ENCODE measurements at places on chromosomes 3 and 15. TPM values are rescaled to one million over a fixed set of nuclear protein-coding genes. Genes with fewer than 3 reads are reported as not detected.

- H3K36me3 ChIP-seq = peaks cover 14% of the 10 kb centered on the region
- no peaks in the 10 kb centered on the region for H3K4me1 ChIP-seq
- H3K4me3 ChIP-seq = no peak overlapping the region
- no peak for DNase-seq
- no peaks in the 10 kb centered on the region for H3K27me3 ChIP-seq
Observed at GRCh38 chr3:122358703-122359032, 24.4 kb downstream of the MIX23 start.

The ZMAT3 gene
- 22.5 TPM for total RNA-seq

DNA sequence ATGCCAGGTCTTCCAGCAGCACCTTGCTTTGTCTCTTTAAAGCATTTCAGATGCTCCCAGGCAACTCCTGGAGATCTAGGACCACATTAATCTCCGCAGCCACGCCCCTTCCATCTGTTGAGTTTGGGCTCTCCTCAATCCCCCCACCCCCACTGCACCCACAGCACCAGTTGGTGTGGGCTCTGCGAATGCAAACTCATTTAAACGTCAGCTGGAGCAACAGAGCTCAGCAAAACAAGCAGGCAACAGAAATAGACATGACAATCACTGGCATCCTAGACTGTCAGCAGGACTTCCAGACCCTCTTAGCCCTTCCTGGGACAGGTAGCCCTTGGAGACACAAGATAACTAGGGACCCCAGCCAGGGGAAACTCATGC lies 106.9 kb downstream of the LSM3 start:
- no peaks in the 10 kb centered on the region for H3K27me3 ChIP-seq
- no peak overlapping the region for H3K27ac ChIP-seq
- H3K36me3 ChIP-seq = no peaks in the 10 kb centered on the region
- no peak for DNase-seq

GRCh38 chr15:58526647-58527192 lies 94.9 kb downstream of the LIPC start:
- H3K36me3 ChIP-seq = no peaks in the 10 kb centered on the region
- peaks cover 10% of the 10 kb centered on the region for H3K4me1 ChIP-seq
- DNase-seq = no peak
- H3K4me3 ChIP-seq = no peak overlapping the region
- H3K27ac ChIP-seq = no peak overlapping the region
- H3K27me3 ChIP-seq = no peaks in the 10 kb centered on the region

GRCh38 chr3:52684184-52684583 lies 1.5 kb downstream of the PBRM1 start:
- peaks cover 10% of the 10 kb centered on the region for H3K4me1 ChIP-seq
- no peaks in the 10 kb centered on the region for H3K27me3 ChIP-seq
- H3K4me3 ChIP-seq = no peak overlapping the region
- H3K27ac ChIP-seq = no peak overlapping the region

The CACNA1D gene
- 10.1 TPM for total RNA-seq

DNA sequence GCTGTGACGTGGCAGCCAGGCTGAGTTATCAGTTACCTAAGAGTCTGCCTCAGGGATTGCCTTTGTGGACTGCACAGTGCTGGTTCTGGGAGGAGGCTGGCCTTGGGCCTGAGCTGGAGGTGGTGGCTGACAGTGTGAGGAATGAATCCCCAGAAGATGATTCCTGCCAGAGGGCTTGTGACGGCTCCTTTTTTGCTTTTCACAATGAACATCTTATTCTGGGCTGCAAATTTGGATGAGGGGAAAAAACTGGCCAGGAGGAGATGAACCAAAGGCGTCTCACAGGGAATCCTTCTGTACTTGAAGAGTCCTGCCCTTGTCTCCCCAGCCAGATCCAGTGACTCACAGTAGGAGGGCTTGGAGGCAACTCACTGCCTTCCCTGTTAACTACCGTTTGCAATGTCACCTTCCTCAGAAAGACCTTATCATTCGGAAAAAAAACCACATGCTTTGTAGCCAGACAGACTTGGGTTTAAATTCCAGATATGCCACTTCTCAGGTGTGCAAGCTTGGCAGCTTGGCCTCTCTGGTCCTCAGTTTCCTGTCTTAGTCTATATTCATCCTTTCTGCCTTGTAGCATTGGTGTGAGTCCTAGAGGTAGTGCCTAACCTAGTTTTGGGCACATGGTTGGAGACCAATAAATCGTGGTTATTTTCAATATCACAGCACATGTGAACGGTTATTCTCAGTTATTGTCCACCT lies 19.1 kb downstream of the ST6GAL1 start:
- no peak for DNase-seq
- peaks cover 30% of the 10 kb centered on the region for H3K36me3 ChIP-seq
- H3K27me3 ChIP-seq = no peaks in the 10 kb centered on the region
- no peak overlapping the region for H3K27ac ChIP-seq
- no peak overlapping the region for H3K4me3 ChIP-seq

DNA sequence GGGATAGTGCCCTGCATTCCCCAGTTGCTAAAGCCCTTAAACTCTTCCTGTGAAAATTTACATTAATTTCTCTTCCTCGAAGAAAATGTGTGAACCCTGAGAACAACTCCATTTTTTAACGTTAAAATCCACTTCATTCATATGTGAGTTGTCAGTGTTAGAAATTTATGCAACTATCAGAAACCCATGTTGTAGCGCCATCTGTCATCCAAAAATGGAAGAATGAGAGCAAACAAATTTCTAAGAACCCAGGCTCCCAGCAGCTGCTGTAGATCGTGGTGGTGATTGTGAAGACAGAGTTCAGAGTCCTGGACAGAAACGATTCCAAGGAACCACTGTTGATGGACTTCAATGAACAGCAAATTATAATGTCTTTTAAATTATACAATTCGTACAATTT lies 179.7 kb upstream of the NDN start:
- no peak for DNase-seq
- no peak overlapping the region for H3K27ac ChIP-seq
- H3K27me3 ChIP-seq = no peaks in the 10 kb centered on the region
- H3K36me3 ChIP-seq = no peaks in the 10 kb centered on the region

- no peaks in the 10 kb centered on the region for H3K27me3 ChIP-seq
- no peak for DNase-seq
- no peak overlapping the region for H3K4me3 ChIP-seq
- H3K36me3 ChIP-seq = no peaks in the 10 kb centered on the region
- H3K4me1 ChIP-seq = no peaks in the 10 kb centered on the region
Observed at GRCh38 chr3:61979638-61980037, 393.7 kb downstream of the FEZF2 start.

GRCh38 chr15:81000144-81000623 lies 539 bp upstream of the TLNRD1 start:
- H3K4me1 ChIP-seq = peaks cover 20% of the 10 kb centered on the region
- H3K27me3 ChIP-seq = no peaks in the 10 kb centered on the region
- H3K27ac ChIP-seq = peak overlapping the region; percentile 98
- peak overlapping the region; percentile 94 for H3K4me3 ChIP-seq
- no peak for DNase-seq
- H3K36me3 ChIP-seq = peaks cover 4% of the 10 kb centered on the region

DNA sequence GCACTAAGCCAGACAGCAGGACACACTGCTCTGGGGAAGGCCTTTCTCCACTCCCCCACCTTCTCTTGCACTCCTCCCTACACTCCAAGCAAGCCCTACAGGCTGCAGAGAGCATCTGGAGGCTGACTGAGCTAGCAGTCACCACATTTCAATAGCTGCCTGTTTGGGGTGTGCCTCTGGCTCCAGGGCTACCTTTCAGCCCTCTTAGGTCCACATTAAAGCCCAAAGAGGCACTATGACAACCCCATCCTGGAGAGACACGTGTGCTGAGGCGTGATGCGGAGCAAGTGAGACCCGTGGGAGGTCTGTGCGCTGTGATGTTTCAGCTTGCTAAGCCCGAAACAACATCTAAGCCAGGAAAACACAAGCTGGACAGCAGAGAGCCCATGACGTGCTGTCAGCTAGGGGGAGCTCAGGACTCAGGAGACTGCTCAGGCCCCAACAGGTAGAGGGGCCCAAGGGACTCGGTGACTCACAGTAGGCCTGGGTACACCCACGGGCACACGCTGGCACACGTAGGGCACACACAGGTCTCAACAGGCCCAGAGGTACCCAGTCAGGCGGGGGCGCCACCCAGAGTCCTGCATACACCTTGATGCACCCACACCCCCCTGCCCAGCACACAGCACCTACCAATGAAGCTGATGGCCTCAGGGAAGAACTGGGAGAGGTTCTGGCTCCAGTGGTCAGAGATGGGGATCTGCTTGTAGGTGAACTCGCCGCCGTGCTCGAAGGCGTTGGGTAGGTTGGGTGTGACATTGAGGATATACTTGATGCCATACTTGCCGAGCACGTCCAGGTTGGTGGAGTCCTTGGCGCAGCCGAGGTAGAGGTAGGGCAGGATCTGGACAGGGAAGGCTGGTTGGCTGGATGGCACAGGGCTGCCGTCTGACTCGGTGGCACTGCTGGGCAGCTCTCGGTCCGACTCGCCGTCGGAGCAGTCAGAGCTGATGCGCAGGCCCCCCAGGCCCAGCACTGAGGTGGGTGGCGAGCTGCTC lies 2.8 kb downstream of the DUSP7 start:
- peak overlapping the region; percentile 81 for H3K27ac ChIP-seq
- H3K4me3 ChIP-seq = peak overlapping the region; percentile 14
- no peaks in the 10 kb centered on the region for H3K27me3 ChIP-seq
- H3K4me1 ChIP-seq = peaks cover 77% of the 10 kb centered on the region
- peaks cover 32% of the 10 kb centered on the region for H3K36me3 ChIP-seq
